ENCODE measurements at places on chromosomes 7 and 10.

DNA sequence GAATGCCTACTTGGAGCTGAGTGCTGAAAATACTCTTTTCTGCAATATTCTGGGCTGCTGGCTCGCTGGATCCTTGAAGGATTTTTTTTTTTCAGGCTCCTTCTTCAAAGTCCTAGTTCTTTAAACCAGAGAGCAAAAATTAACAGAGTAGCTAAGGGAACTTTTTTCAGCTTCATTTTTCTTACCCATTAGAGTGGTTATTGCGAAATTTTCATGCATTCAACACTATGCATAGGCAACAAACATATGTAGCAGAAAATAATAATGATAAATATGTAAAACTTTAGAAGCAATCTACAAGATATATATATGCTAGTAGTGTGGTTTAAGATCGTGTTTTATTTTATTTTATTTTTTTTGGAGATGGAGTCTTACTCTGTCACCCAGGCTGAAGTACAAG is 264.6 kb downstream of the SFMBT2 start:
- no peak overlapping the region for H3K27ac ChIP-seq
- H3K36me3 ChIP-seq, result no peaks in the 10 kb centered on the region
- H3K4me3 ChIP-seq, result no peak overlapping the region
- H3K27me3 ChIP-seq, result peaks cover 7% of the 10 kb centered on the region

GRCh38 chr10:60443346-60443745 is 53.7 kb upstream of the ANK3 start:
- no peak for DNase-seq
- H3K36me3 ChIP-seq, result no peaks in the 10 kb centered on the region
- no peak overlapping the region for H3K27ac ChIP-seq
- no peaks in the 10 kb centered on the region for H3K27me3 ChIP-seq
- no peak overlapping the region for H3K4me3 ChIP-seq

- H3K4me3 ChIP-seq, result no peak overlapping the region
- H3K27ac ChIP-seq, result no peak overlapping the region
- DNase-seq, result no peak
- peaks cover 2% of the 10 kb centered on the region for H3K36me3 ChIP-seq
Measured at GRCh38 chr7:129332254-129333035, 101.8 kb upstream of the STRIP2 start.

DNA sequence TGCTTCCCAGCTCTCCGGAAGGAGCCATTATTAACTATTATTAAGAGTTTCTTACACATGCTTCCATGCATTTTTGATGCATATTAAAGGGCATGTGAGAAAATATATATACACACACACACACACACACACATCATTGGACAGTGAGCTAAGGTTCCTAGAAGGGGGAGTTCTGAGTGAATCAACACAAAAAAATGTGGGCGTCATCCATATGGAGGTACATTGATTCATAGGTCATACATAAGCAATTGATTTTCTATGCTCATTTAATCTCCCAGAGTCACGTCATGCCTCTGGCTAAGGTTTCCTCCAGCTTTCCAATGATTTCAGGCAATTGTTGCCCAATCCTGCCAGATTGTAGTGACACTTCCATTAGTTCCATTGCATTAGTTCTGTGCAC is 269.4 kb downstream of the DNAJB9 start:
- H3K4me1 ChIP-seq, result no peaks in the 10 kb centered on the region
- H3K4me3 ChIP-seq, result no peak overlapping the region
- no peaks in the 10 kb centered on the region for H3K36me3 ChIP-seq
- DNase-seq, result no peak

- H3K36me3 ChIP-seq, result no peaks in the 10 kb centered on the region
- no peak overlapping the region for H3K27ac ChIP-seq
- H3K4me1 ChIP-seq, result no peaks in the 10 kb centered on the region
- H3K27me3 ChIP-seq, result peaks cover 29% of the 10 kb centered on the region
Measured at GRCh38 chr10:116766837-116767634, 24.7 kb upstream of the HSPA12A start.
